Activated CD4-positive, alpha-beta memory T cell treated with anti-CD3 and anti-CD28 coated beads, Interleukin-2, amount 10 ng/mL, durations not matched to agents 7 days and 5 days (primary cell): ENCODE measurements at places on chromosomes 7 and 10. TPM values are rescaled to one million over a fixed set of nuclear protein-coding genes. Genes with fewer than 3 reads are reported as not detected.

DNA sequence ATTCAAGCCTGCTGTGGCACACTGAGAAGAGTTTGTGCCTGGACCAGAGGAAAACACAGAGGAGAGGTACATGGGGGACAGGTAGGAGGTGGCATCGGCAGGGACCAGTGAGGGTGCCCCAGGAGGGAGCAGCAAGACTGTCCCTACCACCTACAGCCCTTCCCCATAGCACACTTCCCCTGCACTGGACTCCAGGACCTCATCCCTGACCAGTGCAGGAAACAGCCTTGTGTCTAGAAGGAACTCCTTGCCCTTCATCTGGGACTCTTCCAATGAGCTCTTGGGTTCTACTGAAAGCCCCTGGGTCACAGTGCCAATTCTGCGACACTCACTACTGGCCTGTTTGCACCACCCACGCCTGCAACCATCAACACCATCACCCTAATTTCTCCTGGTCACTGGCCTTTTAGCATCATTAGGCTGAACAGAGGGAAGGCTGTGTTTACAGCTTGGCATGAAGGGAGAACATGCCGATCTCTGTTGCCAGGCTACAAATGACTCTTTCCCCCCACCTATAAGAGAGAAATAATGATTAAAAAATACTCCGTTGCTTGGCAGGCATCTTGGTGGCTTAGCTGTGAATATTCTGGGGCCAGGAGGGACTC lies 371.9 kb upstream of the ZMIZ1 start:
- DNase-seq, result no peak
- no peak overlapping the region for H3K27ac ChIP-seq
- H3K4me1 ChIP-seq, result no peaks in the 10 kb centered on the region

- H3K36me3 ChIP-seq, result peaks cover 13% of the 10 kb centered on the region
- H3K4me3 ChIP-seq, result no peak overlapping the region
- no peak overlapping the region for H3K27ac ChIP-seq
- no peak for DNase-seq
- H3K27me3 ChIP-seq, result no peaks in the 10 kb centered on the region
Observed at GRCh38 chr7:92460510-92460909, 13.2 kb downstream of the GATAD1 start.

Gene ITGA8
- total RNA-seq, result not detected

- H3K27me3 ChIP-seq, result peaks cover 18% of the 10 kb centered on the region
- no peak overlapping the region for H3K27ac ChIP-seq
- H3K4me3 ChIP-seq, result no peak overlapping the region
- no peaks in the 10 kb centered on the region for H3K36me3 ChIP-seq
- H3K4me1 ChIP-seq, result no peaks in the 10 kb centered on the region
Observed at GRCh38 chr10:27664461-27664860, 81.2 kb downstream of the MKX start.

GRCh38 chr7:111735661-111736551 lies 173.6 kb upstream of the IMMP2L start:
- no peak overlapping the region for H3K27ac ChIP-seq
- DNase-seq, result peak; percentile 41
- no peak overlapping the region for H3K4me3 ChIP-seq
- no peaks in the 10 kb centered on the region for H3K27me3 ChIP-seq

DNA sequence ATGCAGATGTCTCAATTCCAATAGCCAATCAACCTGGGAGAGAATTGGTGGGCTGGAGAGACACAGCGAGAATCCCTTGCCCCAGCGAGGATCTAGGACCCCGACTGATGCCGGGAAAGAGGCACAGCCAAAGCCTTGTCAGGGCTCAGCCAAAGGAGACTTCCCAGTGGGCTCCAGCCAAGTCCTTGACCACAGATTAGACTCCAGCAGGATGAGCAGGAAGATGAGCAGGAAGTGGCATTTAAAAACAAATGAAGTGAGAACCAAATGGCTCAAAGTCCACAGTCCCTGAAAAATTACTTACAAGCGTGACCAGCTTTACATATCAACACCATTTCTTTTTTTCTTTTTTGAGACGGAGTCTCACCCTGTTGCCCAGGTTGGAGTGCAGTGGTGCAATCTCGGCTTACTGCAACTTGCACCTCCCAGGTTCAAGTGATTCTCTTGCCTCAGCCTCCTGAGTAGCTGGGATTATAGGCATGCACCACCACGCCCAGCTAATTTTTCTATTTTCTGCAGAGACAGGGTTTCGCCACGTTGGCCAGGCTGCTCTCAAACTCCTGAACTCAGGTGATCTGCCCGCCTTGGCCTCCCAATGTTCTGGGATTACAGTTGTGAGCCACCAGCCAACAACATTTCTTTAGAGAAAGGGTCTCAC lies 40.2 kb downstream of the CTBP2 start:
- no peak overlapping the region for H3K27ac ChIP-seq
- no peaks in the 10 kb centered on the region for H3K4me1 ChIP-seq
- no peak for DNase-seq

Gene TAX1BP1
- total RNA-seq, result 76.5 TPM
